ENCODE measurements at places on chromosomes 4 and X. TPM values are rescaled to one million over a fixed set of nuclear protein-coding genes. Genes with fewer than 3 reads are reported as not detected.
A peak's percentile ranks its signal among the peaks of the same experiment; 100 is the strongest.

DNA sequence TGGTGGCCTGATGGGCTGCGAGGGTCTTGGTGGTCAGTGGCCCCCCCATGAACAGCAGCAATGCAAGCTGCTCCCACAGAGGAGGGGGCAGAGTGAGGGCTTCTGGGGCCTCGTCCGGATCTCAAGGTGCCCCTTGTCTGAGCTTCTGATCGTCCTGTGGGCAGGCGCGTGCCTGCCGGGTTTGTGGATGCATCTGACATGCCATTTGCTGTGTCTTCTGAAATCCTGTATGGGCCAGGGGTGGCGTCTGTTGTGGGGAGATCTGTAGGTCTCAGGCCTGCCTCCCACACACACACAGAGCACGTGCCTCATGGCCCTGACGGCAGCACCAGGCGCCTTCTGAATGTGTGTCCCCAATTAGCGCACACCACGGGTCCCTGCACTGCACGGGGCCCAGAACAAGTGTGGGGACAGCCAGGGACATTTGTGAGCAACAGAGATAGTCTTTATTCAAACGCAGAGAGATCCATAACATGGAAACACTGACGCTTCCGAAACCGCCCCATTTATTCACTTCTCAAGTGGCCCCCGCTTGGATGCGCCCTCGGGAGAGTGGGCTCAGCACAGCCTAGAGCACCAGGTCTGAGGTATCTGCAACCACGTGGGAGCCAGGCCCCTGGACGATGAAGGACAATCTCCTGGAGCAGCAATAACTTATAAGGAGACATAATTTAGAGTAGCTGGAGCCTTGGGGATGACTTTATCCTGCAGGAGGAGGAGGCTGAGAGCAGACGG is 5.7 kb downstream of the SPON2 start:
- DNase-seq: no peak

The NIPAL1 gene
- total RNA-seq: not detected

The PAGE1 gene
- not detected for total RNA-seq

- peak; percentile 23 for DNase-seq
Observed at GRCh38 chrX:94058728-94059382, 384.8 kb downstream of the FAM133A start.

DNA sequence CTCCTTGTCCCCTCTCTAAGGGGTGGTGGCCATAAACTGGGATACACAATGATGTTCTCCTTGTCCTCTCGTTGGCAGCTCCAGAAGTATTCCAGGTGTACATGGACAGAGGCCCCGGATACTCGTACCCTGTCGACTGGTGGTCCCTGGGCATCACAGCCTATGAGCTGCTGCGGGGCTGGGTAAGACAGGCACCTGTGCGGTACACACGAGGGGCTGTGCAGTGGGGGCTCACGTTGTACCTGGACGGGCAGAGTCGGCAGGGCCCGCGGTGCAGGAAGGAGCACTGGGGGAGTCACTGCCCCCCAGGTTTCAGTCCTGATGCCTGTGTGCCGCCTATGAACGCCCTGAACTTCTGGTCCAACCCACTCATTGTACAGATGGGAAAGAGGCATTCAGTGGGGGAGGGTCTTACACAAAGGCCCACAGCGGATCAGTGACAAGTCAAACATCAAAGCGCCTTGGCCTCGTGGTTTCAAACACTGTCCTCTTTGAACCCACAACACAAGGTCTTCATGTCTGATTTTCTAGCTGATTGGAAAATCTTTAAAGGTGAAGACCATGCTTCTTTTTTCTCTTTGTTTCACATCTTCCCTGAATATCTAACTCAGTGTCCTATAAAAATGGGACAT is 261.6 kb downstream of the EVC2 start:
- no peak for DNase-seq

The RTL9 gene
- 0.13 TPM for total RNA-seq

DNA sequence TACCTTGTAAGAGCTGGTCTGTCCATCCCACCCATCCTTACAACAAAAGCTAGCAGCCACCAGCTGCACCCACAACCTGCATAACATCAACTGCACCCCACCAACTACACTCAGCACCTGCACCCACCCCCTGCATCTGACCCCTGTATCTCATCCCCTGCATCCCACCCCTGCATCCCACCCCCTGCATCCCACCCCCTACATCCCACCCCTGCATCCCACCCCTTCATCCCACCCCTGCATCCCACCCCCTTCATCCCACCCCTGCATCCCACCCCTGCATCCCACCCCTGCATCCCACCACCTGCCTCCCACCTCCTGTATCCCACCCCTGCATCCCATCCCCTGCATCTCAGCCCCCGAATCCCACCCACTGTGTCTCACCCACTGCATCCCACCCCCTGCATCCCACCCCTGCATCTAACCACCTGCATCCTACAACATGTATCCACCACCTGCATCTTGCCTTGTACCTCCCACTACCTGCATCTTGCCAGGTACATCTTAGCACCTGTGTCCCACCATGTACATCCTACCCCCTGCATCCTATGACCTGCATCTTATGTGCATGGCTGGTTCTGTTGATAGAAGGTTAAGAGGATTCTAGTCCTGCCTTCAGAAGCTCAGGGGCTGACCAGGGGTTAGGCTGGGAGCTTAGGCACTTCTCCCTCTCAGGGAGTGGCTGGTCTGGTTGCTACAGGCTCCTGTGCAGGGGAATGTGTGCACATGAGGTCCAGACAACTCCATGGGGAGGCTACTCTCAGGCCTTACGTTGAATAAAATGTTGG is 9.4 kb downstream of the TMEM271 start:
- no peak for DNase-seq

GRCh38 chrX:39726771-39727170 is 371.0 kb downstream of the BCOR start:
- peak; percentile 74 for DNase-seq

DNA sequence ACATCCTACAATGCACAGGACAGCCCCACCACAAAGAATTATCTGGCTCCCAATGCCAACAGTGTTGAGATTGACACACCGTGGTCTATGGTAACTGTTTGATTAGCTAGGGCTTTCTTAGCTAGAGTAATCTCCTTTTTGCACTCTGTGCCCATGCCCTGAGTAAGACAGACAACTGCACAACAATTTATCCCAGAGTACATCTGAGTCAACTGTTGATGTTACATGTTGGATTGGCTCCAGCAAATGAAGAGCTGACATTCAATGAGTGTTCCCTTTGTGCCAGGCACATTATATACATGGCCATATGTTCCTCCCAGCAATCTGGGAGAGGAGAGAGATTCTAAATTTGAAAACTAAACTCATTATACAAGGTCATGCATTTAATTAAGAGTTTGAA is 3.9 kb upstream of the FAM9C start:
- peak; percentile 48 for DNase-seq

GRCh38 chrX:130593911-130594310 is 192.1 kb downstream of the RBMX2 start:
- no peak for DNase-seq

- DNase-seq: no peak
Observed at GRCh38 chr4:142383354-142383753, 462.7 kb downstream of the INPP4B start.

The USP11 gene
- 36.6 TPM for total RNA-seq

GRCh38 chr4:4662230-4662629 is 120.4 kb upstream of the STX18 start:
- no peak for DNase-seq

- peak; percentile 66 for DNase-seq
Observed at GRCh38 chrX:153598541-153599191, at the start of gene CCNQ. Gene CCNQ, minus strand, starts transcription at chrX:153599139. Its CDS starts 66 bp downstream, at chrX:153599073.

The CAPN6 gene
- not detected for total RNA-seq
